ENCODE measurements at places on chromosomes 1 and 21. TPM values are rescaled to one million over a fixed set of nuclear protein-coding genes. Genes with fewer than 3 reads are reported as not detected.

Gene TM2D1
- 41.0 TPM for total RNA-seq

Gene RAB25
- 62.0 TPM for total RNA-seq

Gene LEFTY2
- total RNA-seq = 2.2 TPM

Gene KLHDC9
- total RNA-seq = 3.2 TPM

Gene TXNIP
- total RNA-seq = 945 TPM

Gene DAB1
- total RNA-seq = 0.29 TPM

Gene AVPR1B
- total RNA-seq = not detected

- H3K27me3 ChIP-seq = no peaks in the 10 kb centered on the region
- H3K4me1 ChIP-seq = peaks cover 25% of the 10 kb centered on the region
- no peak overlapping the region for H3K4me3 ChIP-seq
- H3K27ac ChIP-seq = peak overlapping the region; percentile 65
- DNase-seq = no peak
- no peaks in the 10 kb centered on the region for H3K36me3 ChIP-seq
These were observed 146.1 kb upstream of the FGGY start for GRCh38 chr1:59150577-59151386.

DNA sequence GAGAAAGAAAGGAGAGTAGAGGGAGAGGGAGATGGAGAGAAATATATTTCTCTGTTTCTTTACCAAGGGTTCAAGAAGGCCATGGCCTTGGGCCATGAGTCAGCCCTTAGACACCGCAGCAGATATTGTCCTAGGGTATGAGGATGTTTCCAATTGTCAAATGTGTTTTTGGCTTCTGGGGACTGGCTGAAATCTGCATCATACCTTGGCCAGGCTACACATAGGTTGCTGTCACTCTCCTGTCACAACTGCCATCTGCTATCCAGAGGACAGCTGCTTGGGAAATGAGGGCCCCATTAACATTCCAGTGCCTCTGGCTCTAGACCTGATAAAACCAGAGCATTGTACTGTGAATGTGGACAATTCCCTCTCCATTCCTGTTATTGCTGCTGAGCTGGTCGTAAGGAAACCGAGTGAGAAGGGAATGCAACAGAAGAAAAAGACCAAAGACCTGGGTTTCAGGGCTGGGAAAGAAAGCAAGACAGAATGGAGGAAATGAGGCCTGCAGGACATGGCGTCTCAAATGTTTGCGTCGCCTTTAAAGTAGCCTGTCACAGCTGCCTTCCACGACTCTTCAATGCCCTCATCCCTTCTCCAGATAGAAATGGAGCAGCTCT is 8.8 kb upstream of the PIGC start:
- no peaks in the 10 kb centered on the region for H3K36me3 ChIP-seq
- no peak overlapping the region for H3K27ac ChIP-seq
- peaks cover 17% of the 10 kb centered on the region for H3K4me1 ChIP-seq
- no peak for DNase-seq

DNA sequence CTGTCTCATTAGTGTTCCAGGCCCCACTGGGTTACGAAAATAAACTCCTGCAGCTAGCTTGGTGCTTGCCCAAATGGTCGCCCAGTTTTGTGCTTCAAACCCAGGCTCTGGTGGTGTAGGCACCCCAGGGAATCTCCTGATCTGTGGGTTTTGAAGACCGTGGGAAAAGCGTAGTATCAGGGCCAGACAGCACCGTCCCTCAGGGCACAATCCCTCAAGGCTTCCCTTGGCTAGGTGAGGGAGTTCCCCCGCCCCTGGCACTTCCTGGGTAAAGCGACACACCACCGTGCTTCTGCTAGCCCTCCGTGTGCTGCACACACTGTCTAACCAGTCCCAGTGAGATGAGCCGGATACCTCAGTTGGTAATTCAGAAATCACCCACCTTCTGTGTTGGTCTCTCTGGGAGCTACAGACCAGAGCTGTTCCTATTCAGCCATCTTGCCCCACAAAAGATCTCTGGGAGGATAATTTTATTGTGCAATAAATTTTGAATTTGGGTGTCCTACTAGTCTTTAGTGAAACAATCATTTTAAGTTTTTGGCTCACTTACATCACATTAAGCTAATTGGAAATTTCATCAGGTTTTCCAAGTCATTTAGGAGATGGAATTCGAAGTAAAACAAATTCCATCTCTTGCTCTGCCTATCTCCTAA is 9.4 kb upstream of the SLC25A24 start:
- peaks cover 8% of the 10 kb centered on the region for H3K27me3 ChIP-seq
- H3K27ac ChIP-seq = no peak overlapping the region
- H3K4me1 ChIP-seq = no peaks in the 10 kb centered on the region

DNA sequence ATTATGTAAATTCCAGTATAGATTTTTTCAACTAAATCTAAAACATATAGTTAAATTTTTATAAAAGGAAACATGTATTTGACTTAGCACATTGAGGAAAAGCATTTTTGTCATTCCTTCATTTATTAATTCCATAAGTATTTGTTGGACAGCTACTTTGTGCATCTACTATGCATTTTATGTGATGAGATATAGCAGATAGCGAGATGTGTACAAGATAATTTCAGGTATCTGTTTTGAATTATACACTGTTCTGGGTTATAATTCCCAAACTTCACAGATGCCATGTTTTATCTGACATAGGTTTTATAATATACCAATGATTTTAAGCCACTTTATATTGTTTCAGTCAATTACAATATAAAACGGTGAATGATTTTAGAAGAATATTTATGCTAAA is 398.7 kb downstream of the USH2A start:
- DNase-seq = no peak
- no peaks in the 10 kb centered on the region for H3K4me1 ChIP-seq
- H3K36me3 ChIP-seq = no peaks in the 10 kb centered on the region
- no peaks in the 10 kb centered on the region for H3K27me3 ChIP-seq
- H3K27ac ChIP-seq = no peak overlapping the region

GRCh38 chr1:180343921-180344769 is 114.1 kb downstream of the LHX4 start:
- DNase-seq = no peak
- no peak overlapping the region for H3K4me3 ChIP-seq
- H3K27ac ChIP-seq = no peak overlapping the region

GRCh38 chr1:36150296-36151133 is 1.2 kb upstream of the TRAPPC3 start:
- peaks cover 51% of the 10 kb centered on the region for H3K4me1 ChIP-seq
- H3K4me3 ChIP-seq = peak overlapping the region; percentile 33
- peak overlapping the region; percentile 98 for H3K27ac ChIP-seq
- peak; percentile 95 for DNase-seq
- H3K36me3 ChIP-seq = no peaks in the 10 kb centered on the region

DNA sequence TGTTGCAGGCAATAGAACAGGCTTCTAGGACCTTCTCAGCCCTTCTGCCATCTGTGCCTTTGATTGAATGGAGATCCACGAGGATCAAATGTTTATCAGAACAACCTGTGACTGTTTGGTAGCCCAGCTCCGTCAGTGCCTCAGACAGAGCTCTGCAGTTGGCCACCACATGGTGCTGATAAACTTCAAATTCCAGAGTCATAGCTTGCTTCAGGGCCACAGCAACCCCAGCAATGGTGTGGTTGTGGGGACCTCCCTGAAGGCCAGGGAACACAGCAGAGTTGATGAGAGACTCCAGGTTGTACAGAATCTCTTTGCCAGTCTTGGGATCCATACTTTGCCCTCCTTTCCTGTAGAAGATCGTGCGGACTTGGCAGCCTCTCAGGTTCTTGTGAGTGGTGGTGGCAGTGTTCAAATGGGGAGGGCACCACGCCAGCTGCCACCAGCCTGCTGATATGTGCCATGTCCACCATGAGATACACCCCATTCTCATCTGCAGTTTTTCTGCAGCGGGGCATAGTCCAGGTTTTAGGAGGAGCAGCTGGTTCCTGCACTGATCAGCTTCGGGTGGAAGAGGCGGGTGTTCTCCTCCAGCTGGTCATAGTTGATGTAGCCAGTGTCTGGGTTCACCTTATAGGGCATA is 82.9 kb upstream of the ARTN start:
- no peak for DNase-seq
- no peak overlapping the region for H3K27ac ChIP-seq
- H3K27me3 ChIP-seq = no peaks in the 10 kb centered on the region
- H3K4me3 ChIP-seq = no peak overlapping the region

DNA sequence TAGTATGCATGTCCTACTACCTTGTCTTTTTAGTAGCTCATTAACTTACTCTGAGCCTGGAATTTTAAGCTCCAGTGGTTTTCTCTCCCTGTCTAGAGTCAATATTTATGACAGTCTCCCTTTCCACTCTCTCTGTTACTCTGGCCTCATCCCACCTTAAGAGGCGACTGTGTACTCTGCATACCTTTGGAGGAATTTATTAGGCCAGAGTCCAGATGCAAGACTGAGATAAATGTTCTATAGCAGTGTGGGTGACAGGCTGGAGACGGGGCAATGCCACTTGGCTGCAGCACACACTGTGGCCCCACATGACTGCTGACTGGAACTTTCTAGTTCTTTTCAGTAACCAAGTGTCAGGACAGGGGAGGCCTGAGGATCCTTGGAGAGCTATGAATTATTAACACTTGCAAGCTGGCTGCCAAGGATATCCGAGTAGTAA is 4.1 kb upstream of the PDZK1 start:
- H3K4me1 ChIP-seq = no peaks in the 10 kb centered on the region
- H3K4me3 ChIP-seq = no peak overlapping the region
- no peak for DNase-seq
- no peaks in the 10 kb centered on the region for H3K27me3 ChIP-seq

DNA sequence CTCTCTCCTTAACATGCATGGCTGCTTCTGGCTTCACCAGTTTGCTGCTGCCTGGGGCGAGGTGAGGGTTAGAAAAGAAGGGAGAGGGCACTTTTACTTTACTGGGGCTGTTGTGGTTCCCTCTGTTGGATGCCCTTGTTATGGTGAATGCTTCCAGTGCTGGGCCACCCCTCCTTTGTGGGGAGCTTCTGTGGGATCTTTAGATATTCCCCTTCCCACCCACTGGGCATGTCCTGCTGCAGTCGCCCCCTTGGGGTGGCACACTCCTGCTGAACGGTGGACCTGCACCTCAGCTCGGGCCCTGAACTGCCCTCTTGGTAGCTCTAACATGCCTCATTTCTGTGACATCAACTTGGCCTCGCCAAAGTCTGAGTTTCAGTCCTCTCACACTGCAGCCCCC is 6.0 kb downstream of the TNN start:
- no peak overlapping the region for H3K4me3 ChIP-seq
- DNase-seq = no peak
- H3K27me3 ChIP-seq = no peaks in the 10 kb centered on the region
- peaks cover 6% of the 10 kb centered on the region for H3K4me1 ChIP-seq
- no peaks in the 10 kb centered on the region for H3K36me3 ChIP-seq

GRCh38 chr1:169098380-169098779 is 8.1 kb upstream of the ATP1B1 start:
- H3K4me1 ChIP-seq = peaks cover 5% of the 10 kb centered on the region
- no peaks in the 10 kb centered on the region for H3K27me3 ChIP-seq
- no peak for DNase-seq
- no peak overlapping the region for H3K27ac ChIP-seq
- H3K36me3 ChIP-seq = no peaks in the 10 kb centered on the region

DNA sequence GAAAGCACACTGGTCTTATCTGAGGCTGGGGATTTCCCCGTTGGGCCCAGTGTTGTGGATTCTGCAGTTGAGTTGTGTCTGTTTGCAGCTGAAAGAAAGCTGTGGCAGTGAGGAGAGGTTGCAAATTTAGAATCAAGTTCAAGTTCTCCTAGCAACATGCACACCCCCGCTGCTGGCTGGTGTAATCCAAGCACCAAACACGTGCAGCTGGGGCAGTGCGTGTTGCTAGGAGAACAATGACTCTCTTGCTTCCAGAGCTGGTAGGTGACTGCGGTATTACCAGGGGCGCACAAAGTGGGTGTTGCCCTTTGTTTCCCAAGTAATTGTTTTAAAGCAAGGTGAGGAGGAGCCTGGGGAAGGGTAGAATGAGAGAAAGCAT is 91.5 kb downstream of the IER5 start:
- H3K27me3 ChIP-seq = no peaks in the 10 kb centered on the region
- no peak overlapping the region for H3K4me3 ChIP-seq
- no peak overlapping the region for H3K27ac ChIP-seq
- DNase-seq = peak; percentile 76
